T-helper 1 cell (primary cell): ENCODE measurements at places on chromosomes 16 and 17.

GRCh38 chr17:7720125-7720524 lies 2.6 kb downstream of the DNAH2 start:
- DNase-seq, result no peak

GRCh38 chr17:81012574-81013447 lies 21.2 kb downstream of the CHMP6 start:
- DNase-seq, result no peak

GRCh38 chr17:37527249-37527851 lies 37.7 kb downstream of the DUSP14 start:
- peak; percentile 14 for DNase-seq

GRCh38 chr17:3905017-3905520 lies 11.2 kb downstream of the P2RX1 start:
- no peak for DNase-seq

DNA sequence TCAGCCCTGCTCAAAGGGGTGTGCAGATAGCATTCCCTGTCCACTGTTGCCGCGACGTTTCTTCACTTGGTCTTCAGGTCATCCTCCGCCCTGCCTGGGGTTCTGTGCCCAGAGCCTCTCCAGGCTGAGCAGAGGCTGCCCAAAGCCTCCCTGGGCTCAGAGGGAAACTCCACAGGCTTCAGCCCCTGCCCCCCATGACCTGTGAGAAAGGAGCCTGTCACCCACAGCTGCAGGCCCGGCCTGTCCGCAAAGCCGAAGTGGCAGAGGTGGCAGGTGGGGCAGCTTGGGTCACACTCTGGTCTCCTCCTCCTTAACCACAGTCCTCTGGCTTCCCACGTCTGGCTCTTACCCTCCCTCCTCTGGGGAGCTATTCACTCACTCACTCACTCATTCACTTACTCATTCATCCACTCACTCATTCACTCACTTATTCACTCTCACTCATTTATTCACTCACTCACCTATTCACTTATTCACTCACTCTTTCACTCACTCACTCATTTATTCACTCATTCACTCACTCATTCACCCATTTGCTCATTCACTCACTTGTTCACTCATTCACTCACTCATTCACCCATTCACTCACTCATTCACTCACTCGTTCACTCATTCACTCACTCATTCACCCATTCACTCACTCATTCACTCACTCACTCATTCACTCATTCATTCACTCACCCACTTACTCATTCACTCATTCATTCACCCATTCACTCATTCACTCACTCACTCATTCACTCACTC lies 7.1 kb upstream of the CPSF4L start:
- no peak for DNase-seq

DNA sequence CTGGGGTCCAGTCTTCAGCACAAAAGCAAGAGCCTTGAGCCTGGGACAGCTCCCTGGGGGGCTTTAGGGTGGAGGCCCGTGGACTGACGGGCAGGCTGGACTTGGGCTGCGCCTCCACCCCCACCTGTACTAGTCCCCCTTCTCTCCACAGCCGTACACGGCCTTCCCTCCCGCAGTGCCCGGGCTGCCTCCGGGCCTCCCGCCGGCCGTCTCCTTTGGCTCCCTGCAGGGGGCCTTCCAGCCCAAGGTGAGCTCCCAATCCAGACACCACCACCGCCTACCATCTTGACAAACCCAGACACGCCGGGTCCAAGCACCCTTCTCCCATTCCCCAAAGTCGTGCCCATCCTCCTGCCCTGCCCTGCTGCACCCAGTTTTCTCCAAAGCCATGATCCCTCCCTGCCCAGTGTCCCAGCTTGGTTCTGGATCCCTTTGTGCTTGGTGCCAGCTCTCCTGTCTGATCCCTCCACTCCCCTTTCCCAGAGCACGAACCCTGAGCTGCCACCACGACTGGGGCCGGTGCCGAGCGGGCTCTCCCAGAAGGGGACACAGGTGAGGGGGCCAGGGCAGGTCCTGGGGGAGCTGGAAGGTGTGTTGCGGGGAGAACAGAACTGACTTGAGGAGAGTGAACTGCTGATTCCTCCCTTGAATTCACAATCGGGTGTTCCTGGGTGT lies 7.1 kb downstream of the FBRS start:
- no peak for DNase-seq
